ENCODE measurements at places on chromosomes 3 and 15.

- no peak for DNase-seq
These were observed 39.7 kb upstream of the RNU6-1 start for GRCh38 chr15:67879440-67880129.

DNA sequence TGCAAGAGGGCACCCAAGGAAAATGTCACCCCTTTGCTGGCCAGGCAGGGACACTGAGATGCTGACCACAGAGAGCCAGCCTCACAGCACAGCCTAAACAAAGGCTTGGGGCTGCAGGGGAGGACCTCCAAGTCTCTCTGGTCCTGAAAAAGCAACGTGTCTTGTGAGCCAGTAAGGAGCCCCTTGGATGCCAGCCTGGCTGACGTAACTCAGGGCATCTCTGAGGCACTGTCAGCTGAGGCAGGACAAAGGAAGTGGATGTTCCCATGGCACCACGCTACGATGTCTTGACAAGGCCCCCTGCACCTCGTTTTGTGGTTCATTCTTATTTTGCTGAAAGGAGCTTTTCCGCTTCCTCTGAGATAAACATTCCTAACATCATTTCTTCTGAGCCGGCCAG lies 160.7 kb downstream of the OR4M2 start:
- no peak for DNase-seq

- no peak for DNase-seq
These were observed 138.7 kb downstream of the PEX5L start for GRCh38 chr3:179898024-179898423.

DNA sequence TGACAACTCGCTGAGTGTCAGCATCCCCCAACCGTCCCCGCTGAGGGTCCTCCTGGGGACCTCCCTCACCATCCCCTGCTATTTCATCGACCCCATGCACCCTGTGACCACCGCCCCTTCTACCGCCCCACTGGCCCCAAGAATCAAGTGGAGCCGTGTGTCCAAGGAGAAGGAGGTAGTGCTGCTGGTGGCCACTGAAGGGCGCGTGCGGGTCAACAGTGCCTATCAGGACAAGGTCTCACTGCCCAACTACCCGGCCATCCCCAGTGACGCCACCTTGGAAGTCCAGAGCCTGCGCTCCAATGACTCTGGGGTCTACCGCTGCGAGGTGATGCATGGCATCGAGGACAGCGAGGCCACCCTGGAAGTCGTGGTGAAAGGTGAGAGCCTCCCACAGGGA lies 35.4 kb downstream of the ACAN start:
- DNase-seq: no peak

GRCh38 chr3:186217820-186218164 lies 108.9 kb upstream of the ETV5 start:
- DNase-seq: no peak

All from activated T-cell treated with anti-CD3 and anti-CD28 coated beads, Interleukin-2, amount 50 U/mL, for 1 hour (primary cell).